ENCODE measurements at places on chromosomes 11 and 22.

GRCh38 chr11:118198370-118198769 lies 21.9 kb upstream of the SCN2B start:
- peak; percentile 56 for ATAC-seq

DNA sequence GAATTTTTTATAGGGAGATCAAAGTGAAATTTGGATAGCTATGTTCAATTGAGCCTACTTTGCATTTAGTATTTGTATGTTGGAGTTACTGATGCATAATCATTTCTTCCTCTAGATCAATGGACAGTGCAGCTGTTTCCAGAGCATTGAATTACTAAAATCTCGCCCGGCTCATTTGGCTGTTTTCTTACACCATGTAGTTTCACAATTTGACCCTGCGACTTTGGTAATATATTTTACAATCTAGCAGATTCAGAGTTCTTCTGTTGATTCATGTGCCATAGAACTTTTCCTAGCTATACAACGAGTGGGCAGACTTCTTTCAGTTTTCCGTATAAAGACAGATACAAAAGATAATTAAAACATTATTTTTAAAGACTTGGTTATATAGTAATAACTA lies 70.0 kb upstream of the GRIK4 start:
- ATAC-seq: no peak

GRCh38 chr22:48210198-48210580 lies 1447.7 kb downstream of the TBC1D22A start:
- ATAC-seq: no peak

- ATAC-seq: no peak
These were observed 1.9 kb upstream of the UQCC3 start for GRCh38 chr11:62669420-62670161.

DNA sequence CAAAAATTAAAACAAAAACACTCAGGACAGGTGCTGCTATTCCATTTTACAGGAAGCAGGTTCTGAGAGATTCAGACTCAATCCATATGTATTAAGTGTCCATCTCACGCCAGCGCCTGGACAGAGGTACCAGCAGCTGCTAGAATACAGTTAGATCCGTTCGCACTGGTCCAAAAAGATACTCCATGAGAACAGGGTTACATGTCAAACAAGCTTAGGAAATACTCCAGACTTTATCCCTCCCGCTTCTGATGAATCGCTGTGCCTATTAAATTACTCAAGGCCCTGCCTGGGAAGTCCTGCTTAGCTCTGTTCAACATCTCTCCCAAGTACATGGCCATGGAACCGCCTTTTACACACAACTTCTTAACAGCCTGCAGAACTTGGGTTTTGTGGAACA lies 50.2 kb upstream of the SLC35C1 start:
- ATAC-seq: no peak

GRCh38 chr11:61553373-61554171 lies 27.3 kb downstream of the SYT7 start:
- ATAC-seq: no peak

- ATAC-seq: peak; percentile 64
These were observed 48.7 kb downstream of the TSPAN18 start for GRCh38 chr11:44775366-44775984.

- ATAC-seq: no peak
These were observed 81.2 kb downstream of the GUCY1A2 start for GRCh38 chr11:106937111-106937510.

DNA sequence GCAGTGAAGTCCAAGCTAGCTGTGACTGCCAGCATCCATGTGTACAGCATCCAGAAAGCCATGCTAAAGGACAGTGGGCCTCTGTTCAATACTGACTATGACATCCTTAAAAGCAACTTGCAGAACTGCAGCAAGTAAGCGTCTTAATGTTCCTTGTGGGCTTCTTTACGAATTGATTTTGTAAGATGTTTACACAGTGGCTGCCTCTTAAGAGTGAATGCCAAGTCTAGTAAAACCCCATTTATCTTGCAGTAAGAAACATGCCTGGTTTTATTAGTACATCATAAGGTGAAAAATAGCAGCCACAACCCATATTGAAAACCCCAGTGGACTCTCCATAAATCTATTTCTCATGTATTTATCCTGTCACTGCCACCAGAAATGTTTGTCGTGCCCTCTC lies 20.5 kb downstream of the POLD3 start:
- no peak for ATAC-seq

DNA sequence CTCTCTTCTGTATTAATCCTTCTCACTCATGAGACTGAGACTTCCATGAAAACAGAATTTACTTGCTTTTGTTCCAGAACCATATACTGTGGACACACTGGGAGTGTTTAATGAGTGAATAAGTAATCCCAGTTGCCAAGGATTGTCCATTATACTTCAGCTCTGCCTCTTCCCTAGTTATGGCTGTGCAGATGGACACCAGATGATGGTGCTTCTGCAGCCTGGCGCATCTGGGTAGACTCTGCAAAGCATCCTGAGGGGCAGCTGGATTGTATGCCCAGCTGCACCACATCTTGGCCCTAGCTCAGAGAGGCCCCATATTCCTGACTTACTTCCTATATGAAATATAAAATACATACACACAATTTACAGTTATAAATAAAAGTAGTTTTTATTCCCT lies 43.5 kb downstream of the DBX1 start:
- ATAC-seq: no peak

DNA sequence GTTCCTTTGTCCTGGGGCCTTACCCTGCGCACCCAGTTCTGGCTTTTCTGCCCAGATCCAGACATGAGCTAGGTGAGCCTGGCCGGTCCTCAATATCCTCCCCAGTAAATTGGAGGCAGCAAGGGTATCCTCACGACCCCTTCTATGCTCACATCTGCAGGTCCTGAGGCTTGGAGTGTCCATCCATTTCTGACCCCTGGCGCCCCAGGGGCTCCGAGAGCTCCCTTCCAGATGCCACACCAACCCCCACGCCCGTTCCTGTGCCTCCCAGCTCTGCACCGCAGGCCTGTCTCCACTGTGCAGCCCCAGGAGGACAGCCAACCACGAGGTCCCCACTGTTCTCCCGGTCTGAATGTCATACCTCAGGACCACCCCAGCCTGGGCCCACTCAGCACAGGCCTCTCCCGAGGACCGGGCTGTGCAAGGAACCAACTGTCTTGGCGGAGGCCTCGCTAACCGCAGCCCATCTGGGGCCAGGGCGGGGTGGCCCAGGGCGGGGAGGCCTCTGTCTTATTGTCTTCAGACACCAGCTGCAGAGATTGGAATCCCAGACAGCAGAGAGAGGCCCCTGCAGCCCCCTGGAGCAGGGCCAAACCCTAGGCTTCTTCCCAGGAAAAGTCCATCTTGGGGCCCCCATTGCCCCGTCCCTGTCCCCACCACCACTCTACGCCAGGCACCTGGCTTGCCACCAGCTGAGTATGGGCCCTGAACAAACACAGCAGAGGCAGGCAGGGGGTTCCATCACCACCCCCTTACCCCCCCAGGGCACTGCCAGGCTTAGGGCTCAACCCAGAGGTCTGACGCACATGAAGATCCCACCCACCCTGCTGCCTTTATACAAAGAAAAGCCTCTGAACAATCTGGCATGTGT lies 39.3 kb downstream of the ALX4 start:
- ATAC-seq: peak; percentile 9

DNA sequence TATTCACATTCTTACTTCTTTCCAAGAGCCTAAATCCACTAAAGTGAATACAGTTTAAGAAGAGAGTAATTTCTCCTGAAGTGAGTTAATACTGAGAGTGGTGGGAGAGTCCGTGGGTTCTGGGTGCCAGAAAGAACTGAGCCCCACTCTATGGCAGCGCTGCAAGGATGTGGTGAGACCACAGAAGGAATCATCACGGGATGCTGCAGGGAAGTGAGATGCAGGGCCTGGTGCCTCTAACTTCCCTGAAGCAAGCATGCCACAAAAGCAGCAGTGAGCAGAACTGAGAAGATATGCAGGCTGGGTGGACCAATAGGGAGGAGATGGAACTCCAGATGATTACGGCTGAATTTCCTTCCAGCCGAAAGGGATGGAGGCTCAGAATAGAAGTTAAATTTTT lies 5.0 kb upstream of the MMP12 start:
- ATAC-seq: no peak

GRCh38 chr11:81345609-81346008 lies 1388.1 kb downstream of the FAM181B start:
- ATAC-seq: no peak

DNA sequence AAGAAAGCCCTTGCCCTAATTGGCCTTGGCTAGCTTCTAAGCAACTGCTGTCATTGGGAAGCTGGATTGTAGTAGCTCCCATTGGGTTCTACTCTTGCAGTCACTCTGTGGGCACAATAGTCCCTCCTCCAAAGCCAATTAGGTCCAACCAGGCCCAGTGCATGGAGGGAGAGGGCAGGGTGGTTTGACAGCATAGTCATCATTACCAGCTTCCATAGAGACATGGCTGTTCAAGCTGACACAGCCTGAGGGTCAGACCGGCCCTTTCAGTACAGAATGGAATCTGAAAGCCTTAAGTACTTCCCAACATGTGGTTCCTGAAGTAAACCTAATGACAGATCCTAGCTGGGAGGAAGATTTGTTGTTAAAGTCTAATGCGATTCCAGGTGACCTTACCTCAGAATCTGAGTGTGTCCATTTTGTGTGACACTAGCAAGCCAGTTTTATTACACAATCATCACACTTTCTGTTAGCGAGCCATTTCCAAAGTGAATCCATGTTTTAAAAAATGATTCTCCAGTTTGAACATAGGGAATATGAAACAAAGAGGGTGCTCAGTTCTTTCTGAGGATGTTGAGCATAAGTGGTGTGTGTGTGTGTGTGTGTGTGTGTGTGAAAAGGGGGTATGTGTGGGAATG lies 6.9 kb downstream of the PLET1 start:
- ATAC-seq: no peak

DNA sequence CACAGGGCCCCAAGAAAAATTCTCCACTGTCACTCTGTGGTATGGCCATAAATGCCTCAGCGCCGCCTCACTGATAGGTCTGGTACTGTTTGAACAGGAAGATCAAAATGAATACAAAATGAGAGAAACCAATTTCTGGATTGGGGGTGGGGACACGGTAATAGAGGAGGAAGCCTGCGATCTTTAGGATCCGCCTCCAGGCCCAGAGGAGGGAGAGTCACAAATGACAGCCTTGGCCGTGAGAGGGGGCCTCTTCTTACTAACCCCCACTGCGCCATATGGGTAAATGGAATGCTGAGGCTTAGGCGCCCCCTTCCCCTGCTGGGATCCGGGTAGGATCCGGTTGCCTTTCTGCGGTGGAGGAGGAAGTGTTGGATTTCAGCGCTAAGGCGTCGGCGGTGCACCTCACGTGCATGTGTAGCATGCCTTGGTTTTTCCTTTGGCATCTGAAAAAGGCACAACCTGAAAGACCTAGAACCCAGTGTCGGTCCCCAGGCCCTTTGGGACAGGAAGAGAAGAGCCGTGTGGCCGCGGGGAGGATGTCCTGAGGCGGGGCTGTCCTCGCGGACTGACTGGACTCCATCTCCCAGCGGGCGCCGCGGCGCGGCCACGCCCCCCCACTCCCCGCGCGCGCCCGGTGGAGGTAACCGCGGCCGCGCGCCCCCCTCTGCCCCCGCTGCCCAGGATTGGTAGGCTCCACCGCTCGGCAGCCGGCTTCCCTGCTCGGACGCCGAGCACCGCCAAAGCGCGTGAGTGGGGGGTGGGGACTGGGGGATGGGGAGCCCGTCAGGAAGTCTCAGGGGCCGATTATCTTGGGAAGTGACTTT lies 718 bp upstream of the MADD start:
- ATAC-seq: peak; percentile 91

DNA sequence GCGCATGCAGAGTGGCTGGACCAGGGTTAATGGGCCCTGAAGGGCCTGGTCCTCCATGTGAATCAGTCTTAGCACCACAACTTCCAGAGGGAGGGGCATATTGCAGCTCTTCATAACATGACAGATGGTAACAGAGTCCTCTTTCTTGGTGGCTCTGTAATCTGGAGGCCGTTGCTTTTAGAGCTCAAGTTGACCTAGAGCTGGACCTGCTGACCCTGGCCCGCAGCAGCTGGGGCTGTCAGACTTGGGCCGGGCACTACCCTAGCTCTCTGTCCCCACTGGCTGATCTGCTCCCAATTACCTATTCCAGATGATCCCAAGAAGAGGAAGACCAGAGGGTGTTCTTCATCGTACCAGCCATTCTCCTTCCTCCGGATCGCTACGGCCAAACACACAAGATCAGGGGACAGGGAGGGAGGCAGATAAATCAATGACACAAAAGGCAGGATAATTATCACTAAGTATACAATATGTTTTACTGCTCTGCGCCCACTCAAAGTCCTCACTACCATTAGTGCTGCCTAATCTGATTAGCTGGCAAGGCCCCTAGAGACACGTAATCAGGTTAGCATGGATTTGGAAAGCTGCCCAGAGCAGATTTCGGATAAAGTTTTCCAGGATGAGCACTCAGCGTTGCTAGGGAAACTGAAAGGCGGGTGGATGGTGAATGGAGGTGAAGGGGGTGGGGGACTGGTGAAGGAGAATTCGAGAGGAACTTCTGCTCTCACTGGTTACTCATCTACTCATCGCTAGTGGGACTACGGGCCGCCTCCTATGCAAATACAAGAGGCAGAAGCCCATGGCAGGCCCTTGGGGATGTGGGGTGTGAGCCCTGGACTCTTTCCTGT lies 64.5 kb upstream of the PHOX2A start:
- no peak for ATAC-seq

- no peak for ATAC-seq
These were observed 41.8 kb upstream of the BARX2 start for GRCh38 chr11:129333873-129334272.

GRCh38 chr11:133385781-133386180 lies 146.5 kb downstream of the OPCML start:
- no peak for ATAC-seq

DNA sequence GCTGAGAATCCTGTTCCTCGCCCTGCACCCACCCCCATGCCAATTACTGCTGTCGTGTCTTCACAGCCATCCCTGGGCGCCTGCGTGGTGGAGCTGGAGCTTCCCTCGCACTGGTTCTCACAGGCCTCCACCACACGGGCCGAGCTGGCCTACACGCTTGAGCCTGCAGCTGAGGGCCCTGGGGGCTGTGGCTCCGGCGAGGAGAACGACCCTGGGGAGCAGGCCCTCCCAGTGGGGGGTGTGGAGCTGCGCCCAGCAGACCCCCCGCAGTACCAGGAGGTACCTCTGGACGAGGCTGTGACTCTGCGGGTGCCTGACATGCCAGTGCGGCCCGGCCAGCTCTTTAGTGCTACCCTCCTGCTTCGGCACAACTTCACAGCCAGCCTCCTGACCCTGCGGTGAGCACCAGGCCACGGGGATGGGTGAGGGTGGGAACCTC lies 4.3 kb downstream of the TMEM132A start:
- no peak for ATAC-seq
